ENCODE measurements at places on chromosomes 2 and 18. TPM values are rescaled to one million over a fixed set of nuclear protein-coding genes. Genes with fewer than 3 reads are reported as not detected.

Gene ZFP36L2
- 15.4 TPM for total RNA-seq

Gene RESP18
- total RNA-seq = not detected

Gene EFEMP1
- total RNA-seq = 1,504 TPM

Gene MTCL1
- total RNA-seq = 17.1 TPM

Gene CDH19
- total RNA-seq = not detected

Gene DSEL
- 5.9 TPM for total RNA-seq

Gene STK25
- 341 TPM for total RNA-seq

Gene REG3A
- not detected for total RNA-seq

Gene RTP5
- not detected for total RNA-seq

Gene CYP1B1
- total RNA-seq = not detected

Gene LYG2
- not detected for total RNA-seq

Gene TMEM178A
- not detected for total RNA-seq

Gene NRP2
- 72.2 TPM for total RNA-seq

Gene MAP3K19
- not detected for total RNA-seq

Gene TOGARAM2
- total RNA-seq = not detected

Gene CGREF1
- total RNA-seq = 1.5 TPM

Gene PRKAG3
- not detected for total RNA-seq

Gene LIMS2
- total RNA-seq = 43.8 TPM

Gene REL
- 3.9 TPM for total RNA-seq

Gene ANKRD62
- not detected for total RNA-seq

Gene CYTIP
- not detected for total RNA-seq

Gene CHCHD5
- total RNA-seq = 17.4 TPM

Gene ALS2
- total RNA-seq = 20.8 TPM

Gene LDLRAD4
- 0.59 TPM for total RNA-seq

Gene CNRIP1
- total RNA-seq = 78.7 TPM

Gene ELOA2
- total RNA-seq = not detected
